Activated T-cell treated with anti-CD3 and anti-CD28 coated beads for 1 hour (primary cell): ENCODE measurements at places on chromosomes 1 and 21.
A peak's percentile ranks its signal among the peaks of the same experiment; 100 is the strongest.

DNA sequence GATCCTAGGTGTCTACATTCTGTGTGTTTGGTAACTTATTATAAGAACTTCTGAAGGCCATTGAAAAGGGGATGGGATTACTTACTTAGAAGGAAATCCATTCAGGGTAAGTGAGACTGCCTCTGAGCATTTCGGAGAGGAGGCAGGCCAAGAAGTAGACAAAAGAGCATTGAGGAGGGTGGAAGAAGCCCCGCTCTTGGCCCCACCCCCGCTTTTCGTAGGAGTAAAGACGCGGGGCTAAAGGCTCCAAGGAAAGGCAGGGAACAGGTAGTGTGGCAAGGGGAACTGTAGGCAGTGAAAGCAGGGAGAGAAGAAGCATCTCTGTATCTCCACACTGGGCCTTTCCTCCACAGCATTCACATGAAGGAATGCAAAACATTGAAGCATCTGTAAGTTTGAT lies 51.8 kb upstream of the GRIK1 start:
- no peak for DNase-seq

- no peak for DNase-seq
Measured at GRCh38 chr1:33342041-33342723, 21.3 kb upstream of the A3GALT2 start.

GRCh38 chr1:242189591-242189990 lies 190.7 kb upstream of the MAP1LC3C start:
- DNase-seq: no peak

DNA sequence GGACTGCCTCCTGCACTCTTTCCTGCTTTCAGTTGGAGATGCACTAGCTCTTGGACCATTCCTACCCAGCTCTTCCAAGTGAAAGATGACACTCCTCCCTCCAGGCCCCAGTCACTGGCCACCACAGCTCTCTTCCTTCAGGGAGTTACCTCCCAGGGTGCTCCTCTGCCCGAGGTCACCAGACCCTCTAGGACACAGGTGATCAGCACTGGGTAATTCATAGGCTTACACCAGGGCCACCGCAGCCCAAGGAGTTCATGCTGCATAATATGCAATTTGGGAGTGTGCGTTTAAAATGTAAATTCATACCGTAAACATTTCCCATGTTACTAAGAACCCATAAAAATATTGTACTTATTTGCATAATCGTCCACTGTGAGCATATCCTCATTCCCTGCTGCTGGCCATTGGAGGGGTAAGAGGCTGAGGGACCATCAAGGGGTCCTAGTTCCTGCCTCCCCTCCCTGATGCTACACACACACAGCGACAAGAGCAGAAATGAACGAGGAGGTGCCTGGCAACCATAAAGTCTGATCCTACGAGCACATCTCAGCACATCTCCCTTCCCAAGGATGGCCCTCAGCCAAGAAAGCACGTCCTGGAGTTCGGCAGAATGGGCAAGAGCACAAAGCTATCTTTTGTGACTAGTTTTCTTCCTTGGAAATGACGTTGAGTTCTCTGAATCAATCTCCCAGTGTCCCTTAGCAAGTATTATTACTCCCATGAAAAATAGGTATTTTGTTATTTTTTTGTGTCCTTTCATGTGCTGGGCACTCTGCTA lies 222.9 kb upstream of the RAB4A start:
- DNase-seq: no peak

GRCh38 chr1:157262422-157262821 lies 124.2 kb upstream of the ETV3 start:
- no peak for DNase-seq

GRCh38 chr1:228986093-228986904 lies 251.0 kb downstream of the RHOU start:
- no peak for DNase-seq

- no peak for DNase-seq
Measured at GRCh38 chr21:23471877-23472276, 2135.4 kb downstream of the MRPL39 start.

DNA sequence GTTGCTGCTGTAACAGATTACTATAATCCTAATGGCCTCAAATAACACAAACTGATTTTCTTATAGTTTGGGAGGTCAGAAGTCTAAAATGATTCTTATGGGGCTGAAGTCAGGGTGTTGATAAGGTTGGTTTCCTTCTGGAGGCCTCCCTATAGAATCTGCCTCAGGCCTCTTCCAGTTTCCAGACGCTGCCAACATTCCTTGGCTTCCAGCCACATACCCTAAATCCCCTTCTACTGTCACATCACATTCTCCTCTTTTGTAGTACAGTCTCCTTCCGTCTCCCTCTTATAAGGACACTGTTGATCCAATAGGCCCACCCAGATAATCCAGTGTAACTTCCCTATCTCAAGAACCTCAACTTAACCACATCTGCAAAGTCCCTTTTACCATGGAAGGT lies 145.3 kb upstream of the NCAM2 start:
- no peak for DNase-seq

DNA sequence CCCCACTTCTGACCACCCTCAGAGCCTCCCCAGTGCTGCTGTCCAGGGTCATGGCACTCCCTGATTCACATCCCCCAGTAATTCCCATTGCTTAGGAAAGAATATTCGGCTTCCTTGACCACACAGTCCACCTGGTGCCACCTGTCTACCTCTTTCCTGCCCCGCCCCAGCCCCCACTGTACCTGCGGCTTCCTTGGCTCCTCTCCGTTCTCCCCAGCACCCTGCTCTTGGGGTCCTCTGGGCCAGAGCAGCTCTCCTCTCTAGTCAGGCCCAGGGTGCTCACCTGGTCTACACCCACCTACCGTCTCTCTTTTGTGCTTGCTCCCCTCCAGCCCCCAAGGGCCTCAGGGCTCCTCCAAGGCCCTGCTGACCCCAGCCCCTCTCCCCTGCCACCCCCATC lies 142.6 kb downstream of the PEX14 start:
- no peak for DNase-seq

DNA sequence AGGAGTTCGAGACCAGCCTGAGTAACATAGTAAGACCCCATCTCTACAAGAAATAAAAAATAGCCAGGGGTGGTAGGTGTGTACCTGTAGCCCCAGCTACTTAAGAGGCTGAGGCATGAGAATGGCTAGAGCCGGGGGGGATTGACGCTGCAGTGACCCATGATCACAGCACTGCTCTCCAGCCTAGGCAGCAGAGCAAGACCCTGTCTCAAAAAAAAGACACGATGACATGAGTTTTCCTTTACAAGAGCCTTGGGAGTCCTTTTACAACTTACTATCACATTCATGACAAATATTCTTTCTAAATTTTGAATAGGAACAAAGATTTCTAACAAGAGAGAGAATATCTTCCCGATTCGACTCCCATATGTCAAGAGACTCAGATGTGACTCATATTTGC lies 3.3 kb upstream of the BRWD1 start:
- no peak for DNase-seq

GRCh38 chr1:175150596-175151319 lies 41.8 kb downstream of the KIAA0040 start:
- no peak for DNase-seq

DNA sequence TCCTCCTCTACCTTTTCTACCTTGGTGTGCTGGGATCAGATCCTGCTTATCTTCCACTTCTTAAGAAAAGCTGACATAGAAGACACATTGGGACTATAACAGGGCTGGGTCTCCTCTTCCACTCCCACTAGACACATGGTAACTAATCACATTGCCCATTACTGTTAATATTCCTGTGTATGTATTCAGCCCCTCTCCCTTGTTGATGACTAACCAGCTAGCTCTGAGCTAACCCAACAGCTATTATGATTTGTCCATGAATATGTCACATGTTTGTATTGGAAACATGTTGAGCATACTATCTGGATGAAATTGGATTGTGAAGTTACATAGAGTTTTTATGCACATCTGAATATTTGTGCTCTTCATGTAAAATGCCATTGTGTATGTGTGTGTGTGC lies 52.9 kb downstream of the MPZL1 start:
- no peak for DNase-seq

DNA sequence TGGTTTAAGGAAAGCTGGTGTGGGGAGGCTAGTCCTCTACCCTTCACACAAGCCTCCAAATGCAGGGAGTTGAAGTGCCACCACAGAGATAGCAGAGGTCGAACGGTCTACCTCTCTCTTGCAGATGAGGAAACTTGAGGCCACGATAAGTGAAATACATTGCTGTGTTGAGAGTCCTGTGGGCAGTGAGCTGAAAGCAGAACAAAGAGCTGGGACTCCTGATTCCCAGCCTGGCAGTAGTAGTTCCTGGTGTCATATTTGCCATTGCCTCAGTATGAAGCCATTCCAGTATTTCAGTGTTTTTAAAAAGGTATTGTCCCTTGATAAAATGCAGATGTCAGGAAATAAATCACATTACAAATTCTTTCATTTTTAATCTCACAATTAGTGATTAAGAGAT lies 28.6 kb downstream of the AK4 start:
- DNase-seq: no peak

- DNase-seq: no peak
Measured at GRCh38 chr1:86852782-86853408, 61.0 kb downstream of the SELENOF start.

DNA sequence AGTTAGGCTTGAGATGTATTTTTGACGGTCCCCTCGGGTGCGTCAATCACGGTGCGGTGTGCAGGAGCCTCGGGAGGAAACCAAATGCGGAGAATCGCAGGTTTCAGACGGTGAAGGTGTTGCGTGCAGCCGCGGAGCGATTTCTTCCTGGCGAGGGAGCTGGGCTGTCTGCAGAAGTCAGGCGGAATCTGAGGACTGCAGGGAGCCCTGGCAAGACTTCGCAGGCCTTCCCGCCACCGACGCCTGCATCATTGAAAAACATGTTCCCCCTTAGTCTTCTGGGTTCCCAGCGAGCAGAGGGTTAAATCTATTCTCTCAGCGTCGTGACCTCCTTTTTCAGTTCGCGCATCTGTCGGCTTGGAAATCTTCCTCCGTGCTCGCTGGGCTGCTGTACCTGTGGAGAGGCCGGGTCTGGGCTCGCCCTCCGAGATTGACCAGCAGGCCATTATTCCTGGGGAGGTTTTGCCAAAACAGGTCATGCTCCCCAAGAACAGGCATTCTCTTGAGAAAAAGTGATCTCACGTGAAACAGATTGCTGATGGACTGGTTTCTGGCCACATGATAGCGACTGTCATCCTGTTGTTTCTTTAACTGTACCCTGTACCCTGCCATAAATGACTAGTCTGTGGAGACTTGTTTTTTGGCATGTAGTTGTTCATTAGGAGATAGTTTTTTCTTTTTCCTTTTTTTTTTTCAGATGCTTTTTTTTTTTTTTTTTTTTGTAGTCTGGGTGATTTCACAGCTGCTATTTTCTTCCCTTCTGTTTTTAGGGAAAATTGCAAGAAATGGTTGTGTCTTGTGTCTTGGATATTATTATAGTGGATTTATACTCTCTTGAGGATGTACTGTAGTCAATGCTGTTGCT lies 894 bp downstream of the EPB41 start:
- DNase-seq: no peak

GRCh38 chr1:98940722-98941079 lies 64.0 kb downstream of the PLPPR5 start:
- no peak for DNase-seq

- DNase-seq: no peak
Measured at GRCh38 chr1:213719462-213719861, 268.3 kb upstream of the PROX1 start.

- DNase-seq: no peak
Measured at GRCh38 chr1:110411173-110411735, 3.8 kb upstream of the LAMTOR5 start.

- no peak for DNase-seq
Measured at GRCh38 chr1:55854911-55855310, 639.7 kb upstream of the USP24 start.

GRCh38 chr1:1144122-1144842 lies 28.4 kb upstream of the C1orf159 start:
- peak; percentile 48 for DNase-seq

GRCh38 chr1:45713711-45714110 lies 25.7 kb downstream of the TMEM69 start:
- no peak for DNase-seq

- DNase-seq: no peak
Measured at GRCh38 chr1:3515272-3515671, 60.8 kb downstream of the ARHGEF16 start.
